ENCODE measurements at places on chromosomes 7 and 10.

DNA sequence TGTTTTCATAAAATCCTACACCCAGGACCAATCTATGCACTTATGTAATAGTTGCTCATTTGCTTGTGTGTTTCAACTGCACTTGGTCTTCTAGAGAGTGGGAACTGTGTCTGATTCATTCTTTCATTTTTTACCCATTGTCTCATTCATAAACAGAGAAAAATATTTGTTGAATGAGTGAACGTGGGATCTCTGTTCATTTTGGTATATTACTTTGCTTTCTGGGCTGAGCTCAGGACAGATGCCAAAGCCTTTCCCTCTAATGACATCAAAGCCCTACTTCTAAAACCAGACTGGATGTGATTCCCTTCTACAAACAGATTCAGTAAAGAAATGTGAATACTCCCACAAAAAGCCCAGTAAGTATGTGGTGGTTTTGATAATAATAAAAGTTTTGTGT lies 145.2 kb downstream of the ST7 start:
- DNase-seq = no peak

- DNase-seq = no peak
Observed at GRCh38 chr10:131853610-131853964, 47.2 kb upstream of the PPP2R2D start.

- no peak for DNase-seq
Observed at GRCh38 chr10:31273789-31274188, 45.2 kb upstream of the ZEB1 start.

DNA sequence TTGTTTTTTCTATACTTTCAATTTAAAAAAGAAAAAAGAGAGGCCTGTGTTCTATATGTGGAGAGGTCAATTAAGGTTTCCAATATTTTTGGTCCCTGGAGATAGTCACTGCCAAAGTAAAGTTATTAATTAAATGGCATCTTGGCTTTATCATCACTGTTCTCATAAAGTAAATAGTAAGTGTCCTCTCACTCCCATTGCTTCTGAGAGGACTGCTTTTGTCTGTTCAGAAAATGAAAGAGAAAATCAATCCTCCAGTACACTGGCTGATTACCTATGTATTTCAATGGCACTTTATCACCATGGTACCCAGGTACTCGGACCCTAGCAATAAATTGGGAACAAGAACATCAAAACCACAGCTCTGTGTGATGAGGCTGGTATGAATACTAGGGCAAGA lies 94.0 kb downstream of the RNLS start:
- DNase-seq = no peak

- DNase-seq = no peak
Observed at GRCh38 chr7:113131367-113131766, 13.0 kb upstream of the SMIM30 start.

DNA sequence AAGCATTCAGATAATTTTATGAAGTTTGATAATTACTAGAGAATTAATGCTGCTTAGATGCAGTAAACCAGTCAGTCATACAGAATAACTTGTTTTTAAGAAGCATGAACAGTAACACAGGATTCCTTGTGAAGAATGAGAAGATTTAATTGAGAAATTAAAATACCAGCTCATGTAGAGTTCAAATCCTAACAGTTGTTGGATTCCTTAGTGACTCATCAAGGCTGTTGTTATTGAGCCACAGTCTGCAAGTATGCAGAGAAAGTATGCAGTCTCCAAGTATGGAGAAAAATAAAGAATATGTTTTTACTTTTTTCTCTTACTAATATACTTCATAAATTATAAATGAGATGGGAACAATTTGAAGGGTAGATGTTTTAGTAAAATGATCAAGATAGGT lies 30.2 kb upstream of the CYP26C1 start:
- peak; percentile 23 for DNase-seq

DNA sequence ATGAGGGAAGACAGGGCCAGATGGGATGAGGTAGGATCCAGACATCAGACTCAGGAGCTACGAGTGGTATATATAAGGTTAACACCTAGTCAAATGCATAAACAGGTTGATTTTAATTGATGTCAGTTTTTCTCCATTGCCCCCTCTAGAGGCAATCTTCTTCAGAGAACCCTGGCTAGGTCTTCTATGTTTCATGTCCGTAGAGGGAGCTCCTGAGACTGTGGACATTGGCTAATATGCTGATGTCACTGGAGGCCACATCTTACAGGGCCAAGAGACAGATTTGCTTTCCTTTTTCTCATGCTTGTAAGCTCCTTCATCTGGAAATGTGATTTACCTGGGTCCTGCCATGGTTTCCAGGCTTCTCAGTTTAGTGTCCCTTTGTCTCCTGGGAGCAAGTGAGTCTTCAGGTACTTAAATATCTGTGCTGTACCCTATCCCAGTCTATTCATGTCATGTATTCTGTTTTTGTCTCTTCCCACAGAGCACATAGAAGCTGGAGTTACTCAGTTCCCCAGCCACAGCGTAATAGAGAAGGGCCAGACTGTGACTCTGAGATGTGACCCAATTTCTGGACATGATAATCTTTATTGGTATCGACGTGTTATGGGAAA lies 161.6 kb upstream of the PRSS1 start:
- DNase-seq = peak; percentile 74

- peak; percentile 18 for DNase-seq
Observed at GRCh38 chr7:4725014-4725849, 43.1 kb downstream of the FOXK1 start.

DNA sequence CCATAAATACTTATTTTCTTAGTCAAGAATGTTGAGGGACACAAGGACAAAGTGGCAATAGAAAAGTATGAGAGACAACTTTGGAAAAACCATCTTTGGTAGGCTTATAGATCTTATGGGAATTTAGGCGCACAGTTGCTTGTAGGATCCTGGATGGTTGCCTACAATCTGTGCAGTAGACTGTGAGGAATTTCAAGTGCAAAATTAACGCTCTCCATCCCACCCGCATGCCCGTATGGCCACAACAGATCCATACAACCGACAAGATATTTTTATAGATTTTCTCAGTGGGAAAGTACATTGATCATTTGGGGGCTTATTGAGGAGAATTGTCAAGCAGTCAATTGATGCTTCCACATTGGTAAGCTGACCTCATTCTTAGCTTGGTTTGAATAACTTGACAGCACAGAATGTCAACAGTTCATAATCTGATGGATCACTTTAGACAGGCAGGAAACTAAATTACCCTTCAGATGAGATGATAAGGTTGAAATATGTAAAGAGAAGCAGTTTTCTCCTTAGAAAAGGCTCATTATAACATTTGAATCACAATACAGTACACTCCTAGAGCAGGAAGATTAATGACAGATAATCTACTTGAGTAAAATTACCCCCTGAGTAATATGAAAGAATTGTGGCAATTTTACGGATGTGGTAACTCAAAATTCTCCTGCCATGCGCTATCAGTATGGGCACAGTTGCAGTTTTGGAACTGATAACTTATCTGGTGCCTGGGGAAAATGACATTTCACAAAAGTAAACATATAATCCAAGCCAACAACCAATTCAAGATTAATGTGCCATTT lies 479.7 kb downstream of the KIF20B start:
- DNase-seq = no peak

- DNase-seq = no peak
Observed at GRCh38 chr7:76354981-76355730, 3.6 kb downstream of the YWHAG start.

DNA sequence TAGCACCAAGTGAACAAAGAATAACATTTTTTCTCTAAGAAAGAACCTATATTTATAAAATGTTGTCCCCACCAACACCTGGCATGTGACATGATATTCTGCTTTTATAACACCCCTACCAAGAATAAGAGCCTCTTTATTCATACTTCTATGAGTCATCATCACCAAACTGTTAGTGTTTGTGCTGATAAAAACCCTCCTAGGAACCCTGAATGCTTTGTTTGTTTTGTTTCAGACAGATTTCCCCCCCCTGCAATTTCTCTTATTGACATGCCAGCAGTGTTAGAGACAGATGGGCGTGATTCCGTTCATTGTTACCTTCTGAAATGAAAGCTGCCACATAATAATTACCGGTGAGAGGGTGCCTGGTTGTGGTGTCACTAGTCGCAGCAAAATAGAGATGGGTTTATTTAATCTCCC lies 651.1 kb downstream of the SORCS1 start:
- DNase-seq = no peak

DNA sequence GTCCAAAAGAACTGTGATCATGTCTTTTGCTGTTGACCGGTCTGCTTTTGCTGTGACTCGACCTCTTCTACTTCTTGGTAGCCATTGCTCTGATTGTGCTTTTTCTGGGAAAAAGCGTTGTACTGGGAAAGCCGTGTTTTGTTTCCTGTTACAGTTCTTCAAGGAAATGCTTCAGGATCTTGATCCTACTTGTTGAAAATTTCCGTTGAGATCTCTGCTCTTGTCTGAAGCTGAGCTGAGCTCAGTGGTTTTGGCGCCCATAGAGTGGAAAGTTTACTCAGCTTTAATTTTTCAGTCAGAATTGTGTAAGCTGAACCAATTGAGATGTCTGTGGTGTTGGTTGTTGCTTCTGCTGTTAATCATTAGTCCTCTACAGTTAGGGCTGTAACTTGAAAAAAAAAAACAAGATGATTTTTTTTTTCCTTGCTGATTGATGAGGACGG lies 302.2 kb downstream of the CCDC3 start:
- DNase-seq = no peak

GRCh38 chr7:39761449-39761848 lies 138.1 kb downstream of the RALA start:
- DNase-seq = no peak

GRCh38 chr7:157371296-157371695 lies 34.5 kb downstream of the DNAJB6 start:
- DNase-seq = no peak

DNA sequence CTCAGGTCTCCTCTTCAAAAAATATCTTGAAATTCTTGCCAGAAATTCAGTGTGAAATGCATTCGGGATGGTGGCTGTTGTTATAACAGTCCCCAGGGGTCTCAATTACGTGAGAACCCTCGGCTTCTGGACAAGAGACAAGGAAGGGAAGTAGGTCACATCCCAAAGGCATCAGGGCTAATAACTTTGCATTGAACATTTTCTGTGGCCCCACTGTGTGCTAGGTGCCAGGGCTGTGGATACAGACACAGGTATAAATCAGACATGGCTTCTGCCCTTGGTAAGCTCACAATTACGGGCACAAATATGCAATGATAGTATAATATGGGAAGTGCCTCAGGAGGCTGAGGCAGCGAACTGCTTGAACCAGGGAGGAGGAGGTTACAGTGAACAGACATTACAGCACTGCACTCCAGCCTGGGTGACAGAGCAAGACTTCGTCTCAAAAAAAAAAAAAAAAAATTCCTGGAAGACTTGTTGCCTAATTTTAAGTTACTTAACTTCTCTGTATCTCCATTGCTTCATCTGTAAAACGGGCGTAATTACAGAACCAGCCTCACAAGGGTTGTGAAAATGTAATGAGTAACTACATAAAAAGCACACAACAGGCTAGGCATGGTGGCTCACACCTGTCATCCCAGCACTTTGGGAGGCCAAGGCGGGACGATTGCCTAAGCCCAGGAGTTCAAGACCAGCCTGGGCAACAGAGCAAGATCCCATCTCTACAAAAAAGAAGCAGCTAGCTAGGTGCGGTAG lies 2.5 kb upstream of the RHBDD2 start:
- no peak for DNase-seq

DNA sequence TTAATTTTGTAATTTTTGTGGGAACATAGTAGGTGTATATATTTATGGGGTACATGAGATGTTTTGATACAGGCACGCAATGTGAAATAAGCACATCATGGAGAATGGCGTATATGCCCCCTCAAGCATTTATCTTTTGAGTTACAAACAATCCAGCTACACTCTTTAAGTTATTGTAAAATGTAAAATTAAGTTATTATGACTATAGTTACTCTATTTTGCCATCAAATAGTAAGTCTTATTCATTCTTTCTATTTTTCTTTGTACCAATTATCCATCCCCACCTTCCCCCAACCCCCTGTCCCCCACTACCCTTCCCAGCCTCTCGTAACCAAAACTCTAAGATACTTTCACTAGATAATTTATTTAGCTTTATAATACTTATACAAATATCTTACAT lies 7.8 kb upstream of the PNPLA8 start:
- DNase-seq = no peak

- no peak for DNase-seq
Observed at GRCh38 chr10:112988839-112989406, 38.9 kb downstream of the TCF7L2 start.

- peak; percentile 44 for DNase-seq
Observed at GRCh38 chr7:139181404-139181803, 49.6 kb upstream of the UBN2 start.

- no peak for DNase-seq
Observed at GRCh38 chr10:6385665-6386064, 182.9 kb downstream of the PFKFB3 start.

DNA sequence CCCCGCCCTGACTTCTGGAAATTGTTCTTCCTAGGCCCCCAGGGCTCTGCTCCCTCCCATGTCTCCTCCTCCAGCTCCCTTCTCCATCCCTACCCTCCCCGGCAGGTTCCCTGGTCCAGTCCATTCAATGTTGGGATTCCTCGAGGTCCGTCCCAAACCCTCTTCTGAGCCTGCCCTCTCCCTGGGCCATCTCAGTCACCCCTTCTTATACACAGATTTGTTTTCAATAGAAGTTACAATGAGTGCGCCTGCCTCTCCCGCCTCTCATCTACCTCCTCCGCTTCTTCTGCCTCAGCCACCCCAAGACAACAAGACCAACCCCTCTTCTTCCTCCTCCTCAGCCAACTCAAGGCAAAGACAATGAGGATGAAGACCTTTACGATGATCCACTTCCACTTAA lies 67.9 kb downstream of the OAT start:
- no peak for DNase-seq

DNA sequence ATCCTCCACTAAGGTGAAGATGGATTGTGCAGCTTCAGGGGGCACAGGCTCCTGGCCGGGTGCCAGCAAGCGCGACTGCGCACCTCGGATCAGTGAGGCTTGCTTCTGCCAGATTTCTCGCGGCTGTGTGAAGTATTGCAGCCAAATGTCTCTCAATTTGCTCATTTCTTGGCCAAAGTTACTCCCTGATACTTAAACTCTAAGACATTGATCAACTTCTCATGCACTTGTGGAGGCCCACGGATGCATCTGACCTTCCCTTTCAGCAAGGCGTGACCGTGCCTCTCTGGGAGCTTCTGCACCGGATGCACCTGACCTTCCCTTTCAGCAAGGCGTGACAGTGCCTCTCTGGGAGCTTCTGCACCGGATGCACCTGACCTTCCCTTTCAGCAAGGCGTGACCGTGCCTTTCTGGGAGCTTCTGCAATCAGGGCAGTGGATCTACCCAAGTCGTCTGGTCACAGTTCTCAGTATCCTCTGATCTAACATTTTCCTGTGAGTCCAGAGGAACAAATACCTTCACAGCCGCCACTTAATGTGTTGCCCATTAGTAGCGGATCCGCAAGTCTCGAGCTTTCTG lies 248.3 kb downstream of the ADARB2 start:
- no peak for DNase-seq

DNA sequence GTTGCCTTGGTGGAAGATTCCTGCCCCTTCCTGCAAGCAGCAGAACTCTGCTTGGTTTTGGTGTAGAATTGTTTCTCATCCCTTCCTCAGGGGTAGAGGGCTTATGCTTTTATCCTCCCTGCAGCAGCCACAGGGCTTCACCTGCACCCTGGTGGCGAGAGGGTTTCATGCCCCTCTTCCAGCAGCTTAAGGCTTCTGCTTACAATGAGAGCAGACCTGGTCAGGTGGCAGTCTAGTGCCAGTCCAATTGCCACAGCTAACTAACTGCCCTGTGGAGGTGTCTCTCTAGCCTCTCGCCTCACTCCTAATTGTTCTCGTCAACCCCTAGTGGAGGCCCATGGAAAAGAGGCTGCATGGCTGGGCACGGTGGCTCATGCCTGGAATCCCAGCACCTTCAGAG lies 19.3 kb downstream of the ACBD7 start:
- no peak for DNase-seq

GRCh38 chr7:120334475-120334874 lies 61.5 kb downstream of the KCND2 start:
- no peak for DNase-seq

Measured in erythroblast (primary cell).